Activated naive CD8-positive, alpha-beta T cell treated with anti-CD3 and anti-CD28 coated beads, Interleukin-2, amount 50 U/mL, for 24 hours (primary cell): ENCODE measurements at places on chromosomes 13 and 19.

- no peak for DNase-seq
Observed at GRCh38 chr13:95455782-95456181, 96.7 kb upstream of the CLDN10 start.

DNA sequence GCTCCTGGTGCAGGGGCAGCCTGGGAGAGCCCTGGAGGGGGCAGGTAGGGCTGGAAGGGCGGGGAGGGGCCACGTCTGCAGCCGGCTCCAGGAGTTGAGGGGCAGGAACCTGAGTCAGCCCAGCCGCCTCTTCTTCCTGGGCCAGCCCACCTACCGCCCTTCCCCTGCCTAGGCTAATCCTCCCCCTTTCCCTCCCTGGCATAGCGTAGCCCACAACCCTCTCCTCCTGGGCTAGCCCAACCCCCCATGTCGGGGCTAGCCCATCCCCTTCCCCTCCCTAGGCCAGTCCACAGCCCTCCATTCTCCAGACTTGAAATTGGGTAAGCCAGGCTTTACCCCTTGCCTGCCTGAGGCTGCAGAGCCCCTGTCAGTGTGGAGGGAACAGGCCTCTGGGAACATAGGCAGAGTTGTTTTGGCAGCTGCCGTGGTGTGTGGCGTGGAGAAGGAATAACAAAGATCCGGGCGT, 20.6 kb upstream of the WDR18 start:
- DNase-seq: no peak

- no peak for DNase-seq
Observed at GRCh38 chr19:55136399-55137102, 12.5 kb downstream of the TNNT1 start.

DNA sequence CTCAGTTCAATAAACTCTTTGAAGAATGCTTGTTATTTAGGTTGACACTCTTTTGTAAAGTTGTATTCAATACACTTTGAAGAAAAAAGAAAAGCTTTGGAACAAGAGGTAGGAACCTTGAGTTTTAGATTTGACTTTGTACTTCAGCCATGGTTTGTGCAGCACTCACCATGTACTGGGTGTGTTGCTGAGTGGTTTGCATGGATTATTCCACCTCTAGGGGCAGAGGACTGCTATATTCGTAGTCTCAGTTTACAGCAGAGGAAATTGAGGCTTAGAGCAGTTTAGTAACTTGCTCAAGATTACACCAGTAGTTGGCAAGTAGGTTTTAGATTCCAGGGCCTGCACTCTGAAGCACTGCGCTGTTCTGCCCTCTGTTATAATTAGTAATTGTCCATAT, 68.8 kb downstream of the DNAJC3 start:
- no peak for DNase-seq

GRCh38 chr19:41076286-41076685, 12.0 kb upstream of the CYP2A13 start:
- no peak for DNase-seq

DNA sequence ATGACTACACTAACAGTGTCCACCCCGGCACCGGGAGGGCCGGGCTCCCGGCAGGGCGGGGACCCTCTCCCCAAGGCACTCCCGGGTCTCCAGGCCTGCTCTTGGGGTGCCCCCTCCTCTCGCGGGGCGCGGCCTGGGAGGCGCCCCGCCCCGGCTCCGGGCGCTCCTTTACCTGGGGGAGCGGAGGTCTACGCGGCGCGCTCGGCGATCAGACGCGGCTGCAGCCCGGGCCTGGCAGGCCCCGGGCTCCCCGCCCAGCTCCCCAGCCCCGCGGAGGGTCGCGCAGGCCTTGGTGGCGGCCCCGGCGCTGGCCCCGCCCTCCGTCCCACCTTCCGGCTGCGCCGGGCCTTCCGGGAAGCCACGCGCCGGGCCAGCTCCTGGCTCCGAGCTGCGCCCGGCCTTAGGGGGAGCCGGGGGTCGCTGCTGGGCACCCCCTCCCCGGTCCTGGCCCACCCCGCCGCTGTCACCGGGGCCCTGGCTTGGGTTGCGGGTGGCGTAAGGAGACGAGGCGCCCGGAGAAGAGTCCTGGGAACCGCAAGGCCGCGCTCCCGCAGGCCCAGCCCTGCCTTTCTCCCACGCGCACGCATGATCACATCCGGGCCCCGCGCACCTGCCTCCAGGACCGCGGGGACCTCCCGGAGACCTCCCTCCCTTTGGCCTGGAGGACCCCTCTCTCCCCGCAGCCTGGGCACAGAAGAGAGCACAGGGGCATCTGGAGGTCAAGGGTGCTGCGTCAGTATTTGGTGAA, at the start of gene C19orf12:
Gene C19orf12, minus strand, starts transcription at position 309 of the 748 bp plus-strand sequence. CDS start 6,848 bp downstream, outside the sequence.
- peak; percentile 72 for DNase-seq

GRCh38 chr13:40992678-40993518, 26.2 kb downstream of the ELF1 start:
- DNase-seq: no peak

GRCh38 chr13:95136638-95137037, 164.6 kb downstream of the ABCC4 start:
- no peak for DNase-seq

GRCh38 chr13:27259831-27260230, 8.5 kb downstream of the RPL21 start:
- DNase-seq: no peak

DNA sequence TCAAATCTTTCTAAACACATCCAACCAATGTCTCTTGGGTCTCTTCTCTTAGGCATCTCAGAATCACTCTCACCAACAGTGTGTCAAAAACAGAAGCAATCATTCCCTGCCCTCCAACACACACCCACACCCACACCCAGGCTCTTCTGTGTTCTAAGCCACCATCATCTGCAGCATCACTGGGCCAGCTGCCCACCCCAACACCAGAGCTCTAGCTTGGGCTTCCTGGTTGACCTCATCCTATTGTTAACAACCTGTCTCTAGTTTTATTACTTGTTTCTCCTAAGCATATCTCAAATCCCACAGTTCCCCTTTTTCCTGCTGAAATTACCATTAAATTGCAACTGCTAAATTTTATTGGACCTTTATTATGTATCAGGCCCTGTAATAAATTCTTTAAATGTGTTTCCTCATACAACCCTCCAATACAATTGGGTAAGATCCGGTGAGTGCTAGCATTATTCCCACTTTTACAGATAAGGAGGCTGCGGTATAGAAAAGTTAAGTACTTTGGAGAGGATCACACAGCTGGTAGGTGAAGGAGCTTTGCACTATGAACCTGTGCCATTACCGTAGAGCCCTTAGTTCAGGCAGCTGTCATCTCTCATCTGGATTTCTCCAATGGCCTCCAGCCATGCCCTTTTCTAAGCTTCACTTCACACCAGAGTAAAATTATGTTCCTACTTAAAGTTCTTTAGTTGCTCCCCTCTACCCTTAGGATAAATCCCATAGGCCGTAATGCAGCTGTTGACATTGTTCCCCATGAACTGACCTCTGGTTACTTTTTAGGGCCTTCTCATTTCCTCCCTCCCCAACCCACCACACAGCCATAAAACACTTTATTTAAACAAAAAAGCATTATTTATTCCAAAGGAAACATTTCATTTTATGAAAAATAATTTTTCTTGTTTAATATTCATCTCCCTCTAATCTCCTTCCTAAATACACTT, 227.7 kb downstream of the B3GLCT start:
- no peak for DNase-seq

GRCh38 chr13:83272076-83272475, 610.2 kb downstream of the SLITRK1 start:
- no peak for DNase-seq

GRCh38 chr13:110910013-110910890, 4.6 kb downstream of the ANKRD10 start:
- DNase-seq: no peak

DNA sequence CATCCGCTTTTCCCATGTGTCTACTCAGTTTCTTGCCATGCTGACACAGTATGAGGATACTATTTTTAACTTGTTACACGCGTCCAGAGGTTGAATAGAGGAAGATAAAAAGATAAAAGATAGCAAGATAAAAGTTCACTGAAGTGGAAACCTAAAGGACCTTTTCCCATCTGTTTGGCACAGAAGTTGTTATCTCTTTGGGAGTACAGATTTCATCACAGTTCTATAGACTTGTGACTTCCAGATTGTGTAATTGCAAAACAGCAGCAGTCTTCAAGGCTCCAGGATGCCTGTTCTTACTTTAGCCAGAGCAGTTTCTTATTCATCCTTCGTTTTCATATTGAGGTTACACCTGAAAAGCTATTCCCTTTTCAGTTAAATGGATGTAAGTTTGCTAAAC, 369.2 kb downstream of the GPC5 start:
- no peak for DNase-seq
